ENCODE measurements at places on chromosomes 5 and 9.

DNA sequence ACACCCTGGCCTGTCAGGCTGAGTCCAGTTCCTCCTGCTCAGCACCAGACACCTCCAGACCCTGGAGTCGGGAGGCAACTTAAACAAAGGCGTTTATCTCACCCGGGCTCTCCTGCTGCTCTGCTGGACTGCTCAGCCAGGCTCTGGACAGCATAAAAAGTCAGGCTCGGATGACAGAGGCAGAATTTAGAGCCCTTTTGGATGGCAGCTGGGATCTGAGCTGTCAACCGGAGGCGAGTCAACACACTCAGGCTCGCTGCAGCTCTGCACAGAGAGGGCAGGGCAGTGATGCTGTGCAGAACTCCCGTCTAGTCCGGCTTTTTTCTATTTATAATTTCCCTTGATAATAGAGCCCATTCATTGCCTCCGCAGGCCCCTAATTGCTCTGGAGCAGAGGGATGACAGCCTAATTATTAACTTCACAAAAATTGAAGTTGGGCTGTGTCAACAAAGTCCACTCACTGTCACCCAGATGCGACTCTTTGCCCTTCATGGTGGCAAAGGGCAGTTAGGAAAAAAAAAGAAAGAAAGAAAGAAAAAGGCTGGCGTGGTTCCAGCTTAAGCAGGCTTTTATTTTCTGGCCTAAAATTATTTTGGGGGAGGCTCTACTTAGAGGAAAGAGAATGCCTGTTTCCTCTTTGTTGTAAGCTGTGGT is 37.6 kb downstream of the STC2 start:
- DNase-seq, result no peak

- no peak for DNase-seq
Observed at GRCh38 chr9:121075251-121076036, 689 bp downstream of the CNTRL start.

DNA sequence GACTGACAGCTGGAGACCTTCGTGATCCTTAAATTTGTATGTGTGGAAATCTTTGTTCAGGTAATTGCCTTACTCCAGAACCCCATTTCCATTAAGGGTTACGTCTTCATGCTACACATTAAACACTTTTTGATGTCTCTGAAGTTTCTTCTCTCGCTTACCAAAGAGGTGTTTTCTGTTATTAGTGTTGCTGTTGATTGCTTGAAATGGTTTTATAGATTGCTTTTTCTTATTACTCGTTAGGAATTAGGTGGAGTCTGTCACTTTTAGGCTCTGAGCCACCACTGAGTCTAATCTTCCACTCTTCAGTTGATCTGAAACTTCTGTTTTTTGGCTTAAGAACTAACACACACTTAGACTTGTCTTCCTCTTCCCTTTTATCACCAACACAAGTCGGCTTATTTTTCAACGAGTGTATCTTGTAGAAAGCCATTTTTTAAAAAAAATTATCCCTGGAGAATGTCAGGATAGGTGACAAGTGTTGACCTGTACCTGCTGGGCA is 62.2 kb upstream of the PPARGC1B start:
- DNase-seq, result no peak

- DNase-seq, result no peak
Observed at GRCh38 chr5:89396278-89396954, 513.4 kb upstream of the MEF2C start.

DNA sequence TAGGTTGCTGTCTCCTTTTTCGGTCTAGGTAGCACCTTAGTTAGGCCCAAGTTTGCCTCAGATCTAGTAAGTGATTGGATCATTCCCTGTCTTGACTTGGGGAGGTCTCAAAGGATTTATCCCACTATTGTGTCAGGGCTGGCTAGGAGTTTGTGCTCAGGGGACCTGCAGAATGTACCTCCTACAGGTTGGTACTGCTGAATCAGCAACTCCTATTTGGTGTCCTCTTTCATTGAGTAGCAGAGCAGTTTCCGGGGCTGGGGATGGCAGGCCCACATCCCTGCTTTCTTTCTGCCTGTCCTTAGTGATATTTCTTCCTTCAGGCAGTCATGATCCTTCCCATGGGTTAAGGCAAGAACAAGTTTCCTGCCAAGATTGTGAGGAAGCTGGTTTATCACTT is 192.9 kb upstream of the CCNH start:
- no peak for DNase-seq

GRCh38 chr5:147404706-147405105 is 105.2 kb downstream of the DPYSL3 start:
- DNase-seq, result no peak

DNA sequence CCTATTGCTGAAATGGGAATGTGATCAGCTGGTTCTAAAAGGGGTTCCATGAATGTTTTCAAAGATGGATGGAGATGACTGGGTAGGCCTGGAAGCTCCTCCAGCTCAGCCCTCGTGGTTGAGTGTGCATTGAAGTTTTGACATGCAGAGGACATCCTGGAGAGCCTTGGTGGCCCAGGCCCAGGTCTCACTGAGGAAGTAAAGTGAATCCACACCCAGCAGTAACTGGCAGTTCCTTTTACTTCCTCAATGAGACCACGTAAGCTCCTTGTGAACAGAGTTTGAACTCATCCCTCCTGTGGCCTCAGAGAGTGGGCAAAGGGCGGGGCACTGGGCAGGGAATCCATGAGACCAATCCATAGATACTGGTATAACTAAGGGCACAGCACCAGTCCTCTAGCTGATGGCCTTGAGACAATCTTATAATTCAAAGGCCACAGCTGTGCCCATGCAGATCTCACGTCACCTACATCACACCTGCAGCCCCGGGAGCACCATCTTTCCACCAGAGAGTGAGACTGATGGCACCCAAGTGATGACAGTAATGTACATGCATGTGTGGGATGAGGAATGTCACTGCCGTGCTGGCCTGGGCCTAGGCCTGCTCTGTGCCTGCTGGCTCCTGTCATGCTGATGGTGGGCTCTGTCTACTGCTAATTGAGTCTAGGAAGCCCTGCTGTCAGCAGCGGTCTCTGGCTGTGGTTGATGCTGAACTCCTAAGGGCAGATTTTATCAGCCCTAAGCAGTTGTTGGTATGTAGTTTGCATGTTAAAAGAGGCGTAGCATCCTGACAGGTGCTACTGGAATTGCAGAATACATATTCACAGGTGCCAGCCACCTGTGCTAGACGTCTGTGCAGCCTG is 257.8 kb downstream of the FSTL4 start:
- no peak for DNase-seq

DNA sequence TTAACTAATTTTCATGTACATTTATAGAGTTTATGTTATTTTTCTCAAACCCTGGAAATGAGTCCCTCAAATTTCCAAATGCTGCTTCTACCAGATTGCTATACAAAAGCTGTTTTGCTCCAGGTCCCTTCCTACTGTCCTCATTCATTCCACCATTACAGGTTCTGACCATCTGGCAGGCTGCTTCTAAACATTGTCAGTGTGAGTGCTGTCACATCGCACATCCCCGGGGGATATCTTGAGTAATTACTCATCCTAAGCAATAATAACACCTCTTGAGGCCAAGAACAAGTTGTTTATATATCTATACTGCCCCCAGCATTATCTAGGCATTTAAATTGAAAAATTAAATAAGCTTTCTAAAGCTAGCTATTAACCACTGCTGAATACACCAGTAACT is 1675.3 kb upstream of the CDH6 start:
- DNase-seq, result no peak

- DNase-seq, result no peak
Observed at GRCh38 chr9:111838439-111838838, 43.7 kb upstream of the SHOC1 start.

DNA sequence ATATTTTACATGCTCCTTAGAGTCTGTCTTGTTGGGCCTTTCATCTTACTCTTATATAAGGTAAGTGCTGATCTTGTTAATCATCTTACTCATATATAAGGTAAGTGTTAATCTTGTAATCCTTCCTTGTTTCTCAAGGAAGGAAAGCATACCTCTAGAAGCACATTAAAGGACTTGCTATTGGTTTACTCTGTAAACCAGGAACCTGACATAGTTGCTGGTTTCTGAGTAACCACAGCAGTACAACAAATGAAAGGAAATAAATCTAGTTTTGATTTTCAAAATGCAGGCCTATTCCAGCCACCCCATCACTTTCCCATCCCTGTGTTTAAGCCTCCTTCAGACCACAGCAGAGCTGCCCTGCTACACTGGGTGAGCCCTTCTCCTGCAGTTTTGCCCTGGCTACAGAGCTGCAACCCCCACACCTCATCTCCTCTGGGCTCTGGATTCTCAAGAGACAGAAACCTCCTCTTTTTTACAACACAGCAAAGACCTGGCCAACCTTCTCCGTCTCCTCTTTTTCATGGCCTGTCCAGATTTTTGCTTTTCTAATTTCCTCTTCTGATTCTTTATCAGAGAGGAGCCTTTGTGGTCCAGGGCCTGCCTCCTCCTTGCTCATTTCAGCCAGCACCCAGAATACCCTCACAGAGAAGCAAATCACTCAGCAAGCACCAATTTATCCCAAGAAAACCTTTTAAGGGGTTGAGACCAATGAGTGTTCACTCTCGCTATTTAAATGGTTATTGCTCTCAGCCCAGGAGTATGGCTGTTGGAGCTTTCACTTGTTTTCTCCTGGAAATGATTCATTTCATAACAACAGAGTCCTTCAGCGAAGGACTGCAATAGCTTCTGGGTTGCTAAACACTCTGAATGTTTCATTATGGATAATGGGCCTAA is 103.2 kb downstream of the FSTL4 start:
- DNase-seq, result no peak

DNA sequence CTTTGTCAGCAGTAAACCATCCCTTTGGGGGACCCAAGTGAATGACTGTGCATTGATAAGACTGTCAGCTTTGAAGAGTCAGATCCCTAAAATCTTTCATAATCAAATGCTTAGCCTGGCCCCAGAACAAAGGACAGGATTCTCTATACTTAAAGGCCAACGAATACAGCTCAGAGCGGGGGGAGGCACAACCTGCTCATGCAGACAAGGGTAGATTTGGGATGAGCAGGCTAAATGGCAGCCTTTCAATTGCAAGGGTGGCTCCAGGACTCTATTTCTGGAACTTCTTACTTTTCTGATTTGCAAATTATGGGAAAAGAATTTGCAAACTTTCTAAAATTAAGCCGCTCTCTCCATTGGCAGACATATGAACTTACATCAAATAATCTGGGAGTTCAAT is 66.4 kb downstream of the ELL2 start:
- DNase-seq, result no peak

GRCh38 chr9:17829812-17830385 is 251.0 kb downstream of the SH3GL2 start:
- DNase-seq, result no peak

GRCh38 chr9:8136477-8136876 is 336.9 kb upstream of the DMAC1 start:
- DNase-seq, result no peak

DNA sequence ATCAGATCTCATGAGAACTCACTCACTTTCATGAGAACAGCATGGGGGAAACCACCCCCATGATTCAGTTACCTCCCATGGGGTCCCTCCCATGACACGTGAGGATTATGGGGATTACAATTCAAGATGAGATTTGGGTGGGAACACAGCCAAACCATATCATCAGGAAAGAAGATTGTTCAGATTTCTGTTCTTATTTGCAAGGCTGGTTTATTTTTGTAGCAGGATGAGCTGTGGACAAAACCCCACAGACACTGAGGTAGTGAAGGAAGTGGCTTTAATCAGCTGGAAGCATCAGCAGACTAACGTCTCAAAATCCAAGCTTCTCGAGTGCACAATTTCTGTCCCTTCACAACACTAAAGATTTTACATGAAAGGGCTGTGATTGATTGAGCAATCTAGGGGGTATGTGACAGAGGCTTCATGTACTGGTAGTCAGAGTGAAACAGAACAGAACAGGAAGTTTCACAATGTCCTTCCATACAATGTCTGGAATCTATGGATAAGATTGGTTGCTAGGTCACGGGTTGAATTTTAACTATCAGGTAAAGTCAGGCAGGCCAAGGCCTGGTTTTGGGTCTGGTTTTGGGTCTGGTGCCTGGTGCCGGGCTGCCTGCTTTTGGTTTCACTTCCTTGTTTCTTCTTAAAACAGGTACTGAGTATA is 91.3 kb upstream of the ZNF366 start:
- DNase-seq, result no peak

- DNase-seq, result no peak
Observed at GRCh38 chr9:135583688-135584011, 22.1 kb downstream of the PAEP start.

All from iPS DF 6.9 (cell line).